ENCODE measurements at places on chromosomes 1 and 21.

DNA sequence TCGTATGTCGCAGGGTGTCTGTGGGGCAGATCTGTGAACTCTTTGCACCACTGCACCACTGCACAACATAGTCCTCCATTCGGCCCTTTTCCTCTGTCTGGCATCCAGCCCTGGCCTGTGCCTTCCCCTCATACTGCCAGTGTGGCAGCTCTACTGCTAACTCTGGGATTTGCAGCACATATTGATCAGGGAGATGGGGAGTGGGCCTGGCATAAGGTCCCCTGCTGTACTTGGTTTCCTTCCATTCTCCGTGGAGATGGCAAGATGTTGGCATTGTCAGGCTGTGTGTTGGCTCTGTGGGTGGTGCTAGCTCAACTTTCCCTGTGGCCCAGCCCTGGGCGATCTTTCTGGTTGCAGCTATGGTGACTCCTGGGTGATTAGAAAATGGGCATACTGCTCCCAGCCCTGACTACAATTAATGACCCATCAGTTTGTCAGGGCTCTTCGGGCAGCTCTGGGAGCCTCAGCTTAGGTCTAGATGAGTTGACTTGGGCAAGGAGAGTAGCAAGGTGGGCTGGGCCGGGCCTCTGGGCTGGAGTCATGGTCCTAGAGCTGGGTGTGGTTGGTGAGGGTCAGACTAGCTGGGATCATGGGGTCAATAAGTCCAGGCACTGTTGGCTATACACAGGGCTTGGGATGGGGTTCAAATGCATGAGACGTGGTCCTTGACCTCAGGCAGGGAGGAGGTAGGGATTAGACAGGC is 11.4 kb downstream of the PTPRU start:
- DNase-seq, result no peak

DNA sequence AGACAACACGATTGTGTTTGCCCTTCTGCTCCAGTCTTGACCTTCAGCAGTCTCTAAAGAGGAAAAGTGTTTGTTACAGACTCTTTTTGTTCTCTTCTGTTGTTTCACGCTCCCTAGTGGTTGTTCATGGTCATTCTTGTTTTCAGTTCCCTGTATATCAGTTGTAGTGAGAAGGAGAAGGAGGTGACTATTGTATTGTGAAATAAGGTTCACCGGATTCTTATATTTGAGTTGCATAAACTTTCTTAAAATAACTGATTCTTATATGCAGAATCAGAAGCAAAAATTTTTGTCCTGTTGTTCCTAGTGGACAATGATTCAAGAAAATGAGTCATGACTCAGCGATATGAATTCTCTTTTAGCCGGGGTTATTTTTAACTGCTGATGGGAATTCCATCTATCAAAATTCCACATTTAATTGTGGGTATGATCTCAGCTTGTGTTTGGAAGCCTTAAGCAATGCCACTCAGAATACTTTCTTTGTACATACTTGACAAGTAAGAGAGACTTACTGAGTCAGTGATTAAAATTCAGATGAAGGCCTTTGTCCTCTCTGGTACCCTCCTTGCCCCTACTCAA is 152.2 kb downstream of the CLEC20A start:
- DNase-seq, result no peak

DNA sequence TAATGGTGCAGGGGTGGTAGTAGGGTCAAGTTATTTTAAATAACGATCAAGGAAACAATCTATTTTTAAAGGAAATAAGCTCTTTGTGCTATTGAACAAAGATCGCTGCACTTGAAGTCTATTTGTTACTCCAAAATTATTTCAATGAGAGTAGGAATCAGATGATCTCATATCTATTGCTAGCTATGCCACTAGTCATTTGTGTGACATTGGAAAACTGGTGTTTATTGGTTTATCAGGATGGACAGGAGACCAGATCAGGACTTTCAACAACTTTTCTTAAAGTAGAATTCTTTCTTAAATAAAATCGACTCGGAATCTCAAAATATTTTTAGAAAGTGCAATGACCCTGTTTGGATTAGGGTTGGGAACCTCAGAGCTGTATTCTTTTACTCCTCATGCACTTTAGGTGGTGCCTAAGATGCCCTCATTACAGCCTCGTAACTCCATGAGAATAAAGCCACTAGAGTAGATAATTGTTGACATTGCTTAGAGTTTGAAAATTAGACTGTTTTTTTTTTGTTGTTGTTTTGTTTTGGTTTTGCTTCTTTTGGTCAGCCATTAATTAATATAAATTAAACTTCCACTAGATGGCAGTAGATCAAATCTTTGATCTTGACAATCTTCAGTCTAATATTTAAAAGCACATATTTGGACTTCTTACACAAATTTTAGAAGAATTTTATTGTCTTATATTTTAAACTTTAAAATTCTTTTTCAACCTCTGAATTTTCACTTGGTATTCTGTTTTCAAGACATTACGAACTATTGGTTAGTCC is 352.4 kb downstream of the USP25 start:
- no peak for DNase-seq

GRCh38 chr1:48498096-48498791 is 26.2 kb upstream of the SPATA6 start:
- DNase-seq, result peak; percentile 47

DNA sequence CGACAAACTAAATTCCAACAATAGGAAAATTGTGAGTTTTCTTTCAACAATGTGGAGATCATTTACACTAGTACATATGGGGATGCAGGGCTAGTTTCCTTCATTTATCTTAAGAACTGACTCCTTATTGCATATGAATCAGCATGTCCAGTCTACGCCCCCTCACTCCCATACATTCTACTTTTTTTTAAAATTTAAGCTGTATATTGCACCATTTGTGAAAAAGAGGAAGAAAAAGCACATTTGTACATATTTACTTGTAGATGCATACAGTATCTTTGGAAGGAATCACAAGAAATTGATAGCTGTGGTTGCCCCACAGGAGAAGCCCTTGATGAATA is 15.9 kb downstream of the VPS26C start:
- DNase-seq, result no peak

DNA sequence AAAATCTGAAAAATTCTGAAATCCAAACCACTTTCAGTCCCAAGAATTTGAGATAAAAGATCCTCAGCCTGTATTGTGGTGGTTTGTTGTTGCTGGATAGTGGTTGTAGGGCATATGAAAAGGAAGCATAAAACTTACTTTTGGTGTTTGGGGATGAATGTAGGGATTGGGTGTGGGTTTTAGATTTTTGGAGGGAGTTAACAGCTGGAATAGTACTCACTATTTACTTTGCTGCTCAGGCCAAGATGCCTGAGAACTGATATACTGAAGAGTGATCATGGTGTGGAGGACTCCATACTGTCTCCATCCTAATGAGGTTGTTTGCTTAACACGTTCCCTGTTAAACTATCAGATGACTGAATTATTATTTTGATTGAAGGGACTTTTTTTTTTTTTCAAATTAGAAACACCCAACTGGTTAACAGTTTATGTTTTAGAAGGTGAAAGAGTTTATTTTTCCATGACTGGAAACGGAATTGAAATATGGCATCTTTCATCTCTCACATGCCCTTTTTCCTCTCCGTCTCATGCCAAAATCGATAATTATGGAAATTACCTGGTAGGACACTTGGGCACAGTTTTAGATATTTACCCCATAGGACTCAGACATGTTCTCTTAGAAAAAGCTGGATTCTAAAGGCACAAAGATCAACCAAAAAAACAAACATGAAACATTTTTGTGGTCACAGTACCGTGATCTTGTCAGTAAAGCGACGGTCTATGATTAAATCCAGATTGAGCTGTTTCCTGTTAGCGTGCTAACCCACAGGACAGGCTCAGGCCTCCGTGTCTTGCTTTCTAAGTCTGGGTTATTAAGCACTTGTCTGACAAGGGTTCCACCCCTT is 37.3 kb downstream of the RGL1 start:
- no peak for DNase-seq

DNA sequence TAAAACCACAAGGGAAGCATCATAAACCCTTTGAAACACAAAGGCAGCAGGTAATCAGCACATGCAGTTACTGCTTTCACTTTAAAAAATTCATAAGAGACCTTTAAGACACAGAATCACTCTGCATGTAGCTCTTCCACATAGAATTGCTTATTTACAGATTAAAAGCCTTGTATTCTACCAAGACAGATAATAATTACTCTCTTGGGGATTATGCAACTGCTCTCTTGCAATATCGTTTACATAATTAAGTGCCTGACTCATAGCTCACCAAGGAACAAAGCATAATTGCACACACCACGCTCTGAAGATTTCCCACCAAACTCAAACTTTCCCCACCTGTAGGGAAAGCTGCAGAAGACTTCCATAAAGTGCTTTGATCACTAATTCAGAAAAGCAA is 87.9 kb downstream of the VAV3 start:
- no peak for DNase-seq

Measured in stimulated activated CD8-positive, alpha-beta memory T cell treated with anti-CD3 and anti-CD28 coated beads, Interleukin-15, amount 100 ng/mL, for 24 hours (primary cell).